ENCODE measurements at places on chromosomes 6 and 20. TPM values are rescaled to one million over a fixed set of nuclear protein-coding genes. Genes with fewer than 3 reads are reported as not detected.

MOG gene
- not detected for total RNA-seq

DTNBP1 gene
- 5.8 TPM for total RNA-seq

SIGLEC1 gene
- 0.08 TPM for total RNA-seq

PTK6 gene
- not detected for total RNA-seq
